ENCODE measurements at places on chromosomes 6 and 20.

DNA sequence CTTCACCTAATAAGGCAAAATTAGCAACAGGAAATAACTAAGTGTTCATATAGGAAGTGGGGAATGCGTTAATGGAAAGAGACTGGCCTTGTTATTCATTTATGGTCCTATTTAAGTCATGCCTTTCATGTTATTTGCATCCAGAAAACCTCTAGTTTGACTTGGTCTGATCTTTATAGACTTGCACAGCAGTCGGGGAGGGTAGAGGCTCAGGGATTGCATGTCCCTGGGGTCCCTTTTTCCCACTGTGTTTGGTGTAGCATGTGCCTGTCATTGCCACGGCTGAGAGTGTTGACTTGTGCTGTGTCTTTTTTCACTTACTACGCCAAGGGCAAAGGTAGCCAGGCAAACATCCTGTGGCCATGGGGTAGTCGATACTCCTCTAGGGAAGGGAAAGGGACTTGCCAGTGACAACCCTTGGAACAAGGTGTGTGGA is 105.4 kb upstream of the RIN2 start:
- no peak for DNase-seq

- DNase-seq = no peak
Measured at GRCh38 chr6:19333936-19334335, 503.2 kb upstream of the ID4 start.

DNA sequence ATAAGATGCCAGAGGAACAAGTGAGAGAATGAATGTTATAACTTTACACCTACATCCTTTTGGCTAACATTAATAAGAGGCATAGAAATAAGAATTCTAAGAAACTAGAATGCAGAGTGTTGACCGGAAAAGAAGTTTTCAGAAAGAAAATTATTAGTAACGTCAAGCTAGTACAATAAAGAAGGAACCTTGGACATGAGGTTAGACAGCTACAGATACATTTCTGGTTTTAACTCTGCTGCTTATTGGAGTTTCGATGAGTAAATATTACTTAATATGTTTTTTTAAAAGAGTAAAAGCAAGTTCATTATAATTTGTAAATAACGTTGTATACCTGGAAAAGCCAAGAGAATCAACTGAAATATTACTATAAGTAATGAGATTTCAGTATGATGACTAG is 22.7 kb downstream of the TAB2 start:
- no peak for DNase-seq

- DNase-seq = peak; percentile 76
Measured at GRCh38 chr6:30490026-30490876, 942 bp downstream of the HLA-E start.

DNA sequence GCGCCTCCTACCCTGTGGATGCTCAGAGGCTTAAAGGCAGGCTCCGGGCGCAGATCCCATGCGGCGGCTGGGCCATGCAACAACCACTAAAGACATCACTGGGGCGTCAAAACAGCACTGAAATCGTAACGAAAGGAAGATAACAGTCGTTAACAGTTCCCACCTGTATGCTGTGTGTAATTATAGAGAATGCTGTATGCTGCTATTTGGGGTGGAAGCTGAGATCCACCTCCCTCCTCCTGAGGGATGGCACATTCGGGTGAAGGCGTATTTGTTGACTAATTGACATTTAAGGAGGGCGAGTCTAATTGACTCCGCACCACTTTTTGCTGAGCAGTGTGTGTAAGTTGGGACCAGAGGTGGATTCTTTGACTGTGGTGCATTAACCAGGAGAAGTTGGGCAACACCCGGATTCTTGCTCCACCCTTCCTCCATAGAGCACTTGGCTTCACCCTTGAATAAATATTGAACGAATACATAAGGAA is 687 bp downstream of the SLC35A1 start:
- DNase-seq = no peak

GRCh38 chr20:63346131-63347080 is 14.7 kb downstream of the CHRNA4 start:
- DNase-seq = no peak

GRCh38 chr6:114886670-114887436 is 544.0 kb upstream of the HS3ST5 start:
- DNase-seq = no peak

GRCh38 chr20:53819973-53820451 is 226.4 kb upstream of the ZNF217 start:
- no peak for DNase-seq

DNA sequence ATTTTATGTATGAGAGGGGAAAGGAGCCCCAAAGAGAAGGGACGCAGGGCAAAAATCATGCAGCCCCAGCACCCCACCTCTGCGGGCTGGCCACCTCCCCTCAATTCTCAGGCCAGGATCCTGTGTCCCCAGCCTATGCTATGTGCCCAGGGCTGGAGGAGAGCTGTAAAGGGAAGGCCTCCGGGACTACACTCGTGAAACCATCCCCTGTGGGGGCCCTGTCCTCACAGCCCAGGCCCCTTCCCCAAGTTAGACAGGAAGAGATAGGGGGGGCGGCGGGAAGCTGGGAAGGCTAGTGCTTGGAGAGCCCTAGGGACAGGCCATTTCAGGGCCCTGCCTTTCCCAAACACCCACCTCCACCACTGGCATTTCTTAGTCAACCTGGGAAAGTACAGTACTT is 1.4 kb upstream of the COL11A2 start:
- no peak for DNase-seq

GRCh38 chr20:10061641-10062040 is 26.9 kb downstream of the ANKEF1 start:
- DNase-seq = no peak

DNA sequence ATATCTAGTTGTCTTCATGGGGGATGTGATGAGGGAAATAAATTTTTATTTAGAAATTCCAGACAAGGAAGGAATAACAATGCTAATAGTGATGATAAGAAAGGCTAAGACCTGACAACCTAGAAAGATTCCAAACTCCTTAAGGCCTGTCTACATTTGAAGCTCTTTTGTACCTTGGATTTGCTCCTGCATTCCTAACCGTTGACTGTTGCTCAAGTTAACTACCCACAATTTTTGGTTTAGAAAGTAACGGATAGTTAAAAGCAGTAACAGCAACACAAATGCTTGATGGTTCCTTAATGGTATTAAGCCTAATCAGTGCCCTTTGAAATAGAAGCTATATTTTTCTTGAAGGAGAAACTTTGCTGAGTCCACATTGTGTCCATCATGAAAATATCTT is 52.9 kb downstream of the TRMT11 start:
- no peak for DNase-seq

GRCh38 chr6:104955927-104956730 is 778 bp upstream of the LIN28B start:
- DNase-seq = no peak

DNA sequence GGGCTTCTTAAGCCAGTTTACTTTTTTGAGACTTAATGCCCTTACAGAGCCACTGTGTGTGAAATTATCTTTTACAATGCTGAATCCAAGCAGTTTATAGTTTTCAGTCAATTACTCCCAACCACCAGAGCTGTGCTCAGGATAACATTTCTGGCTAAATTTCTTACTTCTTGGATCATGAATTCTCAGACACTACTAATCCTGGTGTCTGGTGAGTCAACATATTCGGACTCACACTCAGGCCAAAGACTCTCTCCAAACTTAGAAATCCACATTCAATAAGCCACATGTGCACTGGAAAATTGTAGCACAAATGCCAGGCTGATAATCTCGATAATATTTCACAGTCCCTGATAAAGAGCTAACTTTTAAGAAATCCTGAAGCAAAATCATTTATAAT is 49.0 kb downstream of the PTPRT start:
- DNase-seq = no peak

DNA sequence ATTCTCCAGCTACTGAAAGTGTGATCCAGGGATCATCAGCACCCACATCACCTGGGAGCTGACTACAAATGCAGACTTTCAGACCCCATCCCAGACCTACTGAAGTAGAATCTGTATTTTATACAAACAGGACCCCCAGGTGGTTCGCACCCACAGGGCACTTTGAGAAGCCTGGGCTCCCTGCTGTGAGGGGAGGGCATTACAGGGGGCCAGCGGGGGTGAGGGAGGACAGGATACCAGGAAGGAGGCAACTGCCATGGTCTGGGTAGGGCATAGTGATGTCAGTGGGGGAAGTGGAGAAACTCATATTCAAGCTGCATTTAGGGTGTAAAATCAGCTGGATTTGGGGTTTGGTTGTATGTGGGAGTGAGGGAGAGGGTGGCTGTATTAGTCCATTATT is 2.0 kb upstream of the ADA start:
- DNase-seq = no peak

GRCh38 chr6:85372188-85372914 is 77.5 kb upstream of the NT5E start:
- DNase-seq = no peak

DNA sequence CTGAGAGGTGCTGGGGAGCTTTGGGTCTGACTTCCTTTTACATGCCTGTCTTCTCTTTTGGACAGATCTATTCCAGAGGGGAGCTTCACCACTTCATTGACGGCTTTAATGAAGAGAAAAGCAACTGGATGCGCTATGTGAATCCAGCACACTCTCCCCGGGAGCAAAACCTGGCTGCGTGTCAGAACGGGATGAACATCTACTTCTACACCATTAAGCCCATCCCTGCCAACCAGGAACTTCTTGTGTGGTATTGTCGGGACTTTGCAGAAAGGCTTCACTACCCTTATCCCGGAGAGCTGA is 13.1 kb downstream of the PRDM1 start:
- no peak for DNase-seq

GRCh38 chr20:61980647-61981583 is 84.8 kb downstream of the TAF4 start:
- no peak for DNase-seq

DNA sequence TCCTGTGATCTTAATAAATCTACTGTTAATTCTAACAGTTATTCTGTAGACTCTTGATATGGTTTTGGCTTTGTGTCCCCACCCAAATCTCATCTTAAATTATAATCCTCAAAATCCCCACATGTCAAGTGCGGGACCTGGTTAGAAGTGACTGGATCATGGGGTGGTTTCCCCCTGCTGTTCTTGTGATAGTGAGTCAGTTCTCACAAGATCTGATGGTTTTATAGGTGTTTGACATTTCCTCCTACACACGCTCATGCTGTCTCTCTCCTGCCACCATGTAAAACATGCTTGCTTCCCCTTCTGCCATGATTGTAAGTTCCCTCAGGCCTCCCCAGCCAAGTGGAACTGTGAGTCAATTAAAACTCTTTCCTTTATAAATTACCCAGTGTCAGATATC is 10.5 kb upstream of the EPB41L2 start:
- DNase-seq = no peak

DNA sequence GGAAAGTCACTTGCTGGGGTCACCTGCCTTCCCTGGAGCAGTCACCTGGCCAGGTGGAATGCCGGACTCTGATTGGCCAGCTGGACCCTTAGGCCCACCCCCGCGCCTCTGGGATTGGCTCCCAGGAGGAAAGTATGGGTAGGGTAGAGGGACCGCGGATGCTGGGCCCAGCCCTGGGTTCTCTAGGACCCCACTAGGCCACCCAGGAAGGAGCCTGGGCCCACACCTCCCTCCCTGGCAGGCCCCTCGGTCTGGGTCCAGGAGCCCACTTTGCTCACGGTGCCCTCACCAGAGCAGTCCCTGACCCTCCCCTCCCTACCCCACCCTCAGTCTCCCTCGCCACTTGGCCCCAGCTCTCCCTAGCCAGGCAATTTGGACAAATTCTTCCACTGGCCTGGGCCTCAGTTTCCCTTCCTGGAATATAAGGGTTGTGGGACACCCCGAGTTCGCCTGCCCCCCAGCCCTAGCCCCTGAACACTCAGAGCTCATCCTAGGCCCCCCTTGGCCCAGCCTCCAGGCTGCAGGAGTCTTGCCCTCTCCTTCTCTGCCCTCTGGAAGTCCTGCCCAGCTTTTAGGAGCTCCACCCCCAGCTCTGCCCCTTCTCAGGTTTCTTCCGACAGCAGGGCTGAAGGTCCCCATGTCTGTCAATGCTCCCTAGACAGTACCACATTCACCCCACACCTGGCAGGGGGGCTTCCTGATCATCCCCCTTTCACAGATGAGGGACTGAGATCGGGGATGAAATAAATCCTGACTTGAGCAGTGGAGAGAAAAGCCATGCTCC is 299.6 kb downstream of the TAF4 start:
- no peak for DNase-seq

DNA sequence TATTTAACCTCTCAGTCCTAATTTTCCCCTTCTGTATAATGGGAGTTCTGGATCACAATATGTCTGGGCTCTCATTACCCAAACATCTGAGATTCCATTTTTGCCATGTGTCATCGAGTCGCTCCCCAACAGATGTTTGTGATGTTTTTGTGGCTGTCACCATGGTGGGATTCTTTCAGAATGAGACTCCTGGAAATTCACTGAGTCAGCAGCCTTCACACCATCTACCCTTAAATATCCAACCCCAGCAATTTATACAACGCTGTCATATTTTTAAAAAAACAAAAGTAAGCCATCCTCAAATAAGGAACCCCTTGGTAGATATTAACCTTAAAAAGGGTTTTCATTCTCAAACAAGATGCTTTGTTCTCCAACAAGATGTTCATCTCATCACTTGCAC is 20.9 kb downstream of the NRSN1 start:
- no peak for DNase-seq

DNA sequence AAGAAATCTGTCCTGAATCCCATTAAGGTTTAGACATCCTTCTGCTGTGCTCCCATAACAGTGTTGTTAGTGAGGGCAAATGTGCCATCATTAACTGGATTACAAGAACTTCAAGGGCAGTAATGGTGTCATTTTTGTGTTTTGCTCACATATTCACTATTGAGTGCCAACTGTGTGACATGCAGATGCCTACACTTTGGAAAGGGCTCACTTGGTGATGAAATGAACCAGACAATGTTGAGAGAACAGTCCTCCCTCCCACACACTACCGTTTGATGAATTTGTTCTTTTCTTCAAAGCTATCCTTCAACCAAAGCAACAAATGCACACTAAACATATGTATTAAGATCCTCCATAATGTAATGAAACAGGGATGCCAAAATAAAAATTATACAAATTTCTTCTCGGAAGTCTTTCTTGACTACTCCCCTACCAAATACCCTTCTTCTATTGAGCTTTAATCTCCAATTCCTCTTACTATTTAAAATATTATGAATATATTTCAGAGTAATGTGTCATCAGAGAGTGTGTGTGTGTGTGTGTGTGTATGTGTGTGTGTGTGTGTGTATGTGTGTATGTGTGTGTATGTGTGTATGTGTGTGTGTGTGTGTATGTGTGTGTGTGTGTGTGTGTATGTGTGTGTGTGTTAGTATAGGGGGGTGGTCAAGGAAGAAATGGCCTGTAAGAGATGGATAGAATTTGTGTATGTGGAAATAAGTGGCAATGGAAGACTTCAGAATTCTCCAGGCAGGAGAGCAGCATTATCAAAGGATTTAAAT is 92.3 kb upstream of the ENPP5 start:
- DNase-seq = no peak

DNA sequence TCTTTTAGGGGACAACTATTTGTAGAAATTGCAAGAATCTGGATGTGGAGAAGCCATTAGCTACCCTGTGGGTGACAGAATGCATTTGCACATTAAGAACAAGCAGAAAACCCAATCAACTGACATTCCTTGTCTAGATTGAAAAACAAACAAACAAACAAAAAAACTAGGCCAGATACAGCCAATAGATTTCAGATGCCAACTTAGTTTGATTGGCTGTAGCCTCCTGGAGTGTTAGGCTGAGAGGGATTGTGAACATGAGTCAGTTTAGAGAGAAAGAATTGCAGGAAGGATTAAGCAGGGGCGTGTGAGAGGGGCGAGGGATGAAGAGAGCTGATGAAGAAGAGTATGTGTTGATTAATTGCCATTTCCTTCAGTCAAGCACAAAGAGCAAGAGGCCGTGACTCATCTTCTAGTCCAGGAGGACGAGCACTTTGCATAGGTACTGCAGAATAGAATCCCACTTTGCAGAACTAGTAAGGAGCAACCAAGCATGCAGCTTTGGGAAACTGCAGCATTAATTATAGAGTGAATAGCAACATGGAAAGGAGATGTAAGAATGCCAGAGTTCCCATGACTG is 188.0 kb upstream of the RAB32 start:
- DNase-seq = no peak
